ENCODE measurements at places on chromosomes 3 and 15.

- no peak for DNase-seq
Observed at GRCh38 chr3:177604181-177604580, 406.9 kb upstream of the TBL1XR1 start.

DNA sequence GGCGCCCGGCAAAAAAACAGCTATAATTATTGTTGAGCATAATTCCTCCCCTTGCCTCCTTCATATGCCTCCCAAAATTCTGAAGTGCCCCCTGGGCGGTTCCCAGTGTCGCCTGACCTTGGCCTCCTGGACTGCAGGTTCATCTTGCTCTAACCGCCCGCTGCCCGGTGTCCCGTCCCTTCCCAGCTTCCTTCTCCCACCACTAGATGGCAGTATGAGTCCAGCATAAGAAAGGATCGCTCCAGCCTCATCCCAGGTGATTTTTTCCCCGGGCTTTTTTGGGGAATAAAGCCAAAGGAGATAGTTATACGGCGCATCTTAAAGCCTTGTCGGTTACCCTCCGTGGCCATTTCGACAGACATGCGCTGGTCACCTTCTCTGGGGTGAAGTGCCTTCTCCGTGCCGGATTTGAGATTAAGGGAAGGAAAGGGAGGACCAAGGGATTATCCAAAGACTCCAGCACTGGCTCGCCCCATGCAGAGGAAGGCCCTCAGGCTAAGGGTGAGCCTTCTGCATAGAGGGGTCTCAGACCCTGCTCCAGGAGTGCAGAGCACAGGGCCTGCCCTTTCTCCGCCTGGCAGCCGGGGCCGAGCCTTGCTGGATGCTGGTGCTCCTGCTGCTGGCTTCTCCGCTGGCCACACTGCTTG is 45.8 kb upstream of the TRA2B start:
- peak; percentile 10 for DNase-seq

DNA sequence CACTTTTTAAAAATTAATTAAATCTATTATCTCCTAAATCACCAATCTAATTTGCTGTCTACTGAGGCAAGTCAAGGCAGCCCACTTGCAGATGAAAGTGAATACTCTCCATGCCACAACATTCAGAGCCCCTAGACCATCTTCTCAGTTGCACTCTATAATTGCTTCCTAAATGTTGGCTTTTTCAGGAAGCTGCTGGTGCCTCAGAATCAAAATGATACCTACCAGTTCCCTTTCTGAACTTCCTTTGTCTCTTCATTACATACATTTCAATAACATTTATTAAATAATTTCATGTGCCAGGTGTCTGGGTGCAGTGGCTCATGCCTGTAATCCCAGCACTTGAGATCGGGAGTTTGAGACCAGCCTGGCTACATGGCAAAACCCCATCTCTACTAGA is 124.1 kb downstream of the SERPINI1 start:
- no peak for DNase-seq

GRCh38 chr3:192745150-192745549 is 17.8 kb upstream of the FGF12 start:
- no peak for DNase-seq

DNA sequence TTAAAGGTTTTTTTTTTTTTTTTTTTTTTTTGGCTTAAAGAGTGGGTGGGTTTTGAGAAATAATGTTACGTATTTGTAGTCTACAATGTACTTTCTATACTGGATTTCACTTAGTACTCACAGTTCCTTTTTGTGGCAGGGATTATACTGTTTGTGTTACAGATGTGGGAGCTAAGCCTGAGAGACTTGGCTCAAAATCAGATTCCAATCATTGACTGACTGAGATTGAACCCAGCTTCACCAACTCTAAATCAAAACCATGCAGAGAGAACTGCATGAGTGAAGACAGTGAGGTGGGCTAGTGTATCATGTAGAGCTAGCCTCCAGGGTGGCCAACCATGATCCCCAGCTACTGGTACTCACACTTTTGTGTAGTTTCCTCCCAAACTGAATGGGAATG is 68.0 kb downstream of the TMEM108 start:
- DNase-seq = no peak

GRCh38 chr3:159923956-159924355 is 64.7 kb upstream of the IL12A start:
- no peak for DNase-seq

DNA sequence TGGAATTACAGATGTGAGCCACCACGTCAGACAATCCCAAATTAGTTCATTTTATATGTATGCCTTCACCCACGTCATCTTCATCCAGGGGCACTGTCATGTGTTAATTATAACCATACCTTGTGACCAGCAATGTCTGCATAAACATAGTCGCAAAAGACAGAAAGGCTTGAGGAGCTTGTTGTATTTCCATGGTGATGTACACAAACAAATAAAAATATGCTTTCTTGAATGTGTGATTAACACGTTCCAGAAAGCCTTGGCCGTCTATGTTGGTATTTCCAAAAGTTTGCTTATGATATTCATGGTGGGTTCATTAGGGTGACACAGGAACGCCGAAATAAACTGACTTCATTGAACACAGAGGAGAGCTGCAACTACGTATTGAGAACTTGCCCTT is 524.7 kb upstream of the ZNF717 start:
- no peak for DNase-seq

- no peak for DNase-seq
Observed at GRCh38 chr3:71874618-71875017, 89.7 kb upstream of the PROK2 start.

All from activated CD8-positive, alpha-beta memory T cell treated with anti-CD3 and anti-CD28 coated beads for 1 hour (primary cell).